ENCODE measurements at places on chromosomes 2 and 18.

- no peak for DNase-seq
Observed at GRCh38 chr2:230863442-230864121, 1.2 kb upstream of the ITM2C start.

DNA sequence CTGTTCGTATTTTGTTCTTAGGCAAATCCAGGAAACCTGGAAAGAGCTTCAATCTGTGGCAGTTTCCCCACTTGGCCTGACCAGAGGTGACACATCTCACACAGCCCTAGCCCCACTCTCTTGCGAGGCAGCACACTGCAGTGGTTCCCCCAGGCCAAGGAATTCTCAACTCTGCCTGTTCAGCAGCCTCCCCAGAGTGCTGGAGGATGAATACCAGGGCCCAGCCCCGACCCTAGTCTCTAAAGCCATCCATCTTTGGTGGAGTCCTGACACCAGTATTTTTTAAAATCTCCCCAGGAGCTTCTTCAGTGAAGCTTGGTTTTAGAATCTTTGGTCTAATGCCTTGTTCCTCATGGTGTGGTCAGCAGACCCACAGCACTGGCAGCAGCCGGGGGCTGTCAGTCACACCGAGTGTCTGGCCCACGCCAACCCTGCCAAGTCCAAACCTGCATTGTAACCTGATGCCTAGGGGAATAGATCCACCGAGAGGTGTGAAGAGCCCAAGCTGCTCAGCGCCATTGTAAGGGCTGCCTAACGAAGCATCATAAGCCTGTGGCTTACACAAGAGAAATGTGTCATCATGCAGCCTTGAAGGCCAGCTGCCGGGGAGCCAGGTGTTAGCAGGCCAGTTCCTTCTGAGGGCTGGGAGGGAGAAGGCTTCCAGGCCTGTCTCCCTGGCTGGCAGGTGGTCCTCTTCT lies 428.7 kb upstream of the ID2 start:
- no peak for DNase-seq

GRCh38 chr2:236107536-236107935 lies 60.6 kb downstream of the GBX2 start:
- no peak for DNase-seq

DNA sequence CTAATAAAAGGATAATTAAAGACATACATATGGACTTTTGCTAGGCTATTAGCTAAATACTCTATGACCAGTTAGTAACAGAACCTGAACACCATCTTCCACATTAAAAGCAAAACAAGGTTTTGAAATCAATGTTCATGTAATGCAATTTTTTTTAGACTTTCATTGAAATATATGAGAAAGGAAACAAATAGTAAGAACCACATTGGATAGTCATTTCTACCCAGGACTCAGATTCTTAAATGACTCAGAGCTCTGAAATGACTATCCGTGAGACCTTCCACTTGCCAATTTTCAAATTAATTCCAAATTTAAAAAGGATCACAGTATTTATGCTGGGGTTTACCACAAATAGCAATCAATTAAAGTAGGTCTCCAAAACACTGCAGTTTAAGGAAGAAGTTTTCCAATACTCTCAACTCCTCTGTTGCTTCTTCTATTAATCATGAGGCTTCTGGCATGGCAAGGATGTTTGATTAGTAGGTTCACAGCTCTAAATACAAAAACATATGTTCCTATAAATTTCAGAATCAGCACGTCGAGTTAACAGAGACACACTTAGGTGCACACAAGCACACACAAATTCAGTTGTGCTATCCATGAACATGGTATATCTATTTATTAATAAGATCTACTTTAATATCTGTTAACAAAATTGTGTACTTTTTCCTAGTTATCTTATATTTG lies 841.0 kb downstream of the RNF144A start:
- DNase-seq: no peak

- no peak for DNase-seq
Observed at GRCh38 chr2:209160800-209161588, 262.9 kb upstream of the MAP2 start.

GRCh38 chr18:6010284-6010683 lies 115.0 kb upstream of the TMEM200C start:
- no peak for DNase-seq

- no peak for DNase-seq
Observed at GRCh38 chr18:74519320-74520095, 14.8 kb upstream of the CNDP1 start.

- no peak for DNase-seq
Observed at GRCh38 chr18:24388957-24389356, 8.7 kb downstream of the OSBPL1A start.

GRCh38 chr2:71705171-71705960 lies 252.0 kb downstream of the DYSF start:
- DNase-seq: no peak

- no peak for DNase-seq
Observed at GRCh38 chr2:173943738-173944137, 21.4 kb downstream of the SP3 start.

- DNase-seq: no peak
Observed at GRCh38 chr2:186485576-186485870, 537 bp upstream of the ZC3H15 start.

DNA sequence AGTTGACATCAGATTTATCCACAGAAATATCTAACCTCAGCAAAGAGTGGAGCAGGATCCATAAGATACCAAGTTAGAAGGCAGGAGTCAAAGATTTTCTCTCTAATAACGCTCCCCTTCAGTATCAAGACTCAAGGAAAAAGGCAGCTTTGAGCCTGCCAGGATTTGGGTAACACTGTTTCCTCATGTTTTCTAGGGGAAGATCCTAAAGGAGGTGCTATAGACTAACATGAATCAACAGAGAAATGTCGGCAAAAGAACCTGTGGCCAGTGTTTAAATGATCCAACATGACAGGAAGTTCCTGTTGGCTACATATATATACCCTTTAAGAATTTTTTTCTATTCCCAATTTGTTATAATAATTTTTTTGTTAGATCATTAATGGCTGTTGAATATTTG lies 402.3 kb downstream of the TGIF1 start:
- DNase-seq: no peak

- no peak for DNase-seq
Observed at GRCh38 chr18:62741118-62741566, 25.8 kb downstream of the PHLPP1 start.

- DNase-seq: no peak
Observed at GRCh38 chr2:20143263-20143662, 81.7 kb downstream of the SDC1 start.

DNA sequence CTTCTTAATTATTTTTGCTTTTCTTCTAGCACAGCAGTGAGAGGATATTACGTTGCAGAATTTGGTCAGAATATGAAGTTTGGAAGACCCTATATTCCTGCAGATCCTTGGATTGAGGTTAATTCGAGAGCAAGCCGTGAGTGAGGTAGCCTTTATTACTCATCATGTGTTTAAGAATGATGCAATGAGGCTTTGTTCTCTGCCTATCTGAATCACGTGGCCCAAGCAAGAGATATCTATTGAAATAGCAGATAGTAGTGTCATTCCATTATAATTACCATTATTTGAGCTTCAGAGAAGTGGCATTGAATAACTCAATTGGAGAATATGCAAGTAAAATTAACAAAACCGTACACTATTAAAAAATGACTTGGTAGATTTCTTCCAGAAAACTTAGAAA lies 641.1 kb downstream of the TMEM182 start:
- DNase-seq: no peak

DNA sequence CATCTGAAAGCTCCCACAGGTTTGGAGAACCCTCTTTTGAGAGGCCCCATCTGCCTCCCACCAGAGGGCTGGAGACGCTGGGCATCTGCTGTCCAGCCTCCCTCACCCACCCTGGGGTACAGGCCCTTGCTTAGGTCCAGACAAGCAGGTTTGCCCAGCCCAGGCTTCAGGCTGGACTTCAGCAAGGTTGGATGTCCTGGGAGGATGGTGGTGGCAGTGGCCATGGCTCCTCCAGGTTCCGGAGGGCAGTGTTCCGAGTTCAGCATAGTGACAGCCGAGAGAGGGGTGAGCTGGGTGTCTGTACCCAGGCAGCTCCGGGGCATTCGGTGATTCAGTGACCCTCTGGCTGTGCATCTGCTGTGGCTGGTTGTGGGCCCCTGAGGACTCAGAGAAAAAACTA lies 58.2 kb upstream of the HDAC4 start:
- DNase-seq: no peak

DNA sequence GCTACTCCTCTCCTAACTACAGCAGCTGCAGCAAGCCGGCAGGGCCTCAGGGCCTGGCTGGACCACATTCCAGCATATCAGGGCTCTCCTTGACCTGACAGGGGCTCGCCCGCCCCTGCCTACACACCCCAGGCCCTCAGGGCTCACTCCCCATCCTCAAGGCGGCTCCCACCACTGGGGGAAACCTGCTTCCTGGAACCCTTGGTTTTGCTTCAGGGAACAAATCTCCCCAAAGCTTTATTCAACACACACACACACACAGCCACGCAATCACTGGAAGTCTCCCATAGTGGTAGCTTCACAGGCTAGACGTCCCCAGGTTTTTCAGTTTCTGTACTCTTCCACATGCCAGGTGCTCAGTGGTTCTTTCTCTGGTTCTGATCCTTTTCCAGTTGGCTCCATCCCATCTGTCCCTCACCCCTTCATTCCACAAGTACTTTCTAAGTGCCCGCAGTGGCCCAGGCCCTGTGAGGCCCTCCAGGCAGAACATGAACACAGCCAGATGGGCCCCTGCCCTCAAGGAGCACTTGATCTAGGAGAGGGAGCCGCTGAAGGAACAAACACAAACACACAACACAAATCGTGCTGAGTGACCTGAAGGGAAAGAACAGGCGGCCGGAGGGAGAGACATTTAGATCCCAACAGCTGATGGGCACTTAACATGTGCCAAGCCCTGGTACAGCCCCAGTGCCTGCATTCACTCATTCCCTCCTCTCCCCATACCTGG lies 51.1 kb downstream of the TNS1 start:
- no peak for DNase-seq

- DNase-seq: no peak
Observed at GRCh38 chr18:69558052-69558451, 157.4 kb downstream of the DOK6 start.

GRCh38 chr2:230849633-230850357 lies 14.9 kb upstream of the ITM2C start:
- DNase-seq: no peak

- no peak for DNase-seq
Observed at GRCh38 chr2:119706221-119706620, 27.2 kb downstream of the TMEM177 start.

DNA sequence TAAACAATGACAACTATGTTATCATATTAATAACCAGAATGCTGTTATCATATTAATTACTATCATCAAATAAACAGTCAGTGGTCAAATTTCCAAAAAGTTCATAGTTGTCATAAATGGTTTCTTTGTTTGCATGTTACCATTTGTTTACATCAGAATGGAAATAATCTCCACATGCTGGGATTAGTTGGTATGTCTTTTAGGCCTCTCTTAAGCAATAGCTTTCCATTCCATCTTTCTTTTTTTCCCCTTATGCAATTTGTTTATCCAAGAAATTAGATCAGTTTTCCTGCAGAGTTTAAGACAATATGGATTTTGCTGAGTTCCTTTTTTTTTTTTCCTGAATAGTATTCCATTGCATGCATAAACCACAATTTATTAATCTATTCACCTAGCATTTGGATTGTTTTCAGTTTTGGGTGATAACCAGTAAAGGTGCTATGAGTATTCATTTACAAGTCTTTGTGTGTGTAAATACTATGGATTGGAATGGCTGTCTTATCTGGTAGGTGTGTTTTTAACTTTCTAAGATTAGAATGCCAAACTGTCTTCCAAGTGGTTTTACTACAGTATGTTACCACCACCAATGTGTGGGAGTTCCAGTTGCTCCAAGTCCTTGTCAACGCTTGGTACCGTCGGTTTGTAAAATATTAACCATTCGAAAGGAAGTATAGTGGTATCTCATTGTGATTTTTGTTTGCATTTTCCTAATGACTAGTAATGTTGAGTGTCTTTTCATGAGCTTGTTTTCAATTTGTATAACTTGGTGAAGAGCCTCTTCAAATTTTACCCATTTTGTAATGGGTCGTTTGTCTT lies 33.3 kb upstream of the TXNDC2 start:
- no peak for DNase-seq

GRCh38 chr2:7392076-7392787 lies 475.0 kb downstream of the RNF144A start:
- no peak for DNase-seq

DNA sequence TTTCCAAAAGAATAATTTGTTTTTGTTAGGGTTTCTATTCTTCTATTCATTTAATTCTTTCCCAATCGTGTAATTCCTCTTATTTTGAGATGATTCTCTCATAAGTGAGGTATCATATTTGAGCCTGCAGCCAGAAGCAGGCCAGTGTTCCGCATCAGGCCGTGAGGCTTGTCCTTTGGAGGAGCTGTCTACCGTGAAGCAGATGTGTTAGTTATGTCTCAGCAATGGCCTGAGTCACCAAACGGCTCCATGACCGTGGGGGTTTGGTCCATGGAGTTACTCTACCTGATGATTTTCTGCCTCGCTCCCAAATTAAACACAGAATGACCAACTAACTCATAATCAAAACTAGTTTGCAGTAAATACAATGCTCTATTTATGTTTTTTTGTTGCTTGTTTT lies 64.2 kb upstream of the TMEM87B start:
- no peak for DNase-seq

- no peak for DNase-seq
Observed at GRCh38 chr18:73829146-73829545, 318.5 kb downstream of the FBXO15 start.

DNA sequence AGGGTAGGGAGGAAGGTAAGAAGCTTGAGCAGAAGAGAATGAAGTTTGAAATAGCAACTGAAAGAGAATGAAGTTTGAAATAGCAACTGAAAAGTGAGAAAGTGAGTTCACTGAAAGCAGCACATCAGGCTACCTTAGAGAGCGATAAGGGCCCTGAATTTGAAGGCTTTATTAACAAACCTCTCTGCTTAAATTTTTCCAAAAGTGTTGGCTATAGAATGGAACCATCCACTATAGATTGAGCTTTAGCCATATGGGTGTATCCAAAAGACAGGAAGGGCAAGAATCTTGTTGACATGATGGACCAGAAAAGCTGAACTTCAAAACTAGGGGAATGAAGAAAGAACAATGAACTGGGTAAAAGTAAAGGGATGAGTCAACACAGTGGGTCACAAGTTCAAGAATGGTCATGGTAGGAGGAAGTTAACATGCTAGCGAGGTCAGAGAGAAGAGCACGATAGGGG lies 122.5 kb downstream of the ASXL3 start:
- no peak for DNase-seq

GRCh38 chr2:241867776-241868420 lies 1.6 kb upstream of the RTP5 start:
- no peak for DNase-seq

GRCh38 chr2:231050018-231050901 lies 6.4 kb upstream of the PSMD1 start:
- no peak for DNase-seq

Measured in cortex of kidney (tissue), 1 donor.